ENCODE measurements at places on chromosomes 16 and 17. TPM values are rescaled to one million over a fixed set of nuclear protein-coding genes. Genes with fewer than 3 reads are reported as not detected.

Gene MARVELD3
- total RNA-seq = 0.22 TPM

Gene SLC7A5
- total RNA-seq = 2.5 TPM

Gene WNK4
- not detected for total RNA-seq

Gene TMEM238L
- 0.14 TPM for total RNA-seq

Gene HBQ1
- not detected for total RNA-seq

Gene TBC1D3B
- 6.9 TPM for total RNA-seq

Gene MFAP4
- total RNA-seq = 24.1 TPM

Gene PPY
- total RNA-seq = not detected

Gene CD300E
- 0.24 TPM for total RNA-seq

Gene NACA2
- total RNA-seq = not detected

Gene ALOXE3
- total RNA-seq = not detected

Gene GPR179
- total RNA-seq = 0.10 TPM

Gene ARHGAP44
- 45.2 TPM for total RNA-seq

Gene TBC1D3H
- not detected for total RNA-seq

Gene SKAP1
- 10.0 TPM for total RNA-seq

Gene VAC14
- total RNA-seq = 58.3 TPM

Gene UQCRC2
- 132 TPM for total RNA-seq

Gene ZDHHC1
- 4.2 TPM for total RNA-seq

Gene PAFAH1B1
- total RNA-seq = 142 TPM

Gene SMIM36
- total RNA-seq = not detected

Gene KRTAP9-4
- total RNA-seq = not detected

Gene AURKB
- 6.6 TPM for total RNA-seq

Gene CLEC3A
- total RNA-seq = not detected

Gene NEUROD2
- not detected for total RNA-seq

Gene TBKBP1
- total RNA-seq = 15.9 TPM

Gene SOCS1
- 4.2 TPM for total RNA-seq

Gene CCL3
- total RNA-seq = 0.54 TPM

Gene DHRS7C
- total RNA-seq = not detected

Gene TPSG1
- 5.5 TPM for total RNA-seq

Gene GAN
- total RNA-seq = 4.9 TPM

Gene RGS11
- 0.83 TPM for total RNA-seq

Gene LRRC59
- 337 TPM for total RNA-seq

Gene SLC47A1
- total RNA-seq = 268 TPM

Gene GNAO1
- 3.9 TPM for total RNA-seq
